Heart left ventricle (tissue), 16 donors: ENCODE measurements at places on chromosomes 5 and 9. TPM values are rescaled to one million over a fixed set of nuclear protein-coding genes. Genes with fewer than 3 reads are reported as not detected.

- DNase-seq = no peak
Measured at GRCh38 chr5:138275379-138275782, 960 bp upstream of the GFRA3 start.

FCN2 gene
- 0.22 TPM for polyA plus RNA-seq

DNA sequence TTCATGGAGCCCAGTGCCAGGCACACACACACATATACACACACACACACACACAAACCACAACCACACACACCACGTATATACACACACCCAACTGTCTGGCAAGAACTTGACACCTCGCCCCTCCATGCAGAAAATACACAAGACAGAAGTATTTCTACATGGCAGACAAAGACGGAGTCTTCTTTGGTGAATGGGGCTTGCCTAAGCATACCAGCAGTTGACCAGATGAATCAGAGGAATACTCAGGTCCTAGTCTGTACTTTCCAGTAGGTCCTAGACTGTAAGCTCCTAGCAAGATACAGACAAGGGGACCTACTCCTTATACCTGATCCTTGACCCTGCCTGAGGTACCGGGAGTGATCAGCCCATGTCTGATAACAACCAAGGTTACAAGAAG, 60.1 kb downstream of the SIL1 start:
- DNase-seq = no peak

GRCh38 chr5:147509710-147510651, at the start of gene DPYSL3:
Gene DPYSL3, minus strand, starts transcription at chr5:147510068. Its CDS starts 210 bp downstream, at chr5:147509858.
- DNase-seq = peak; percentile 83

ST8SIA4 gene
- polyA plus RNA-seq = 1.1 TPM

- DNase-seq = peak; percentile 23
Measured at GRCh38 chr9:121780177-121781040, 129.0 kb downstream of the DAB2IP start.

DNA sequence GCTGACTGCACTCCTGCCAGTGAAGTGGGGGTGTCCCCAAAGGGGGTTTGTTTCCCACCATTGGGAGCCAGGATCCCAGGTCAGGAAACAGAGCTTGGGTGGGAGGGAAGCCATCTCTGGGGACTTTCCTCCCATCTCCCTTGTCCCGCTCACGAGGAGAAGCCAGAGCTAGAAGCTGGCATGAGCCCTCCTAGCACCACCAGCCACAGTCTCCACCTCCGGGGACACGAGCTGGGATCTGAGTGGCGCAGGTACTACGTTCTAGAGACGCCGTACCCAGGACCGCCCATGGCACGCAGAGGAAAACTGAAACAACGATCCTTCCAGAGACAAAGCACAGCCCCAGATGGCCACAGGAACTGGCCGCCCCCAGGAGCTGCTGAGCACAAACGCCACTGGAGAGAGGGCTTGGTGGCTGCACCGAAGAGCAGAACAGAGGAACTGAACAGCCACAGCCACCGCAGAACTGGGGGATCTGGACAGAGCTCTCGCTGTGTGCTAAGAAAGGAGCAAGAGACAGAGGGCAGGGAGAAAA, 29.8 kb downstream of the ADAMTS2 start:
- DNase-seq = peak; percentile 42

DNA sequence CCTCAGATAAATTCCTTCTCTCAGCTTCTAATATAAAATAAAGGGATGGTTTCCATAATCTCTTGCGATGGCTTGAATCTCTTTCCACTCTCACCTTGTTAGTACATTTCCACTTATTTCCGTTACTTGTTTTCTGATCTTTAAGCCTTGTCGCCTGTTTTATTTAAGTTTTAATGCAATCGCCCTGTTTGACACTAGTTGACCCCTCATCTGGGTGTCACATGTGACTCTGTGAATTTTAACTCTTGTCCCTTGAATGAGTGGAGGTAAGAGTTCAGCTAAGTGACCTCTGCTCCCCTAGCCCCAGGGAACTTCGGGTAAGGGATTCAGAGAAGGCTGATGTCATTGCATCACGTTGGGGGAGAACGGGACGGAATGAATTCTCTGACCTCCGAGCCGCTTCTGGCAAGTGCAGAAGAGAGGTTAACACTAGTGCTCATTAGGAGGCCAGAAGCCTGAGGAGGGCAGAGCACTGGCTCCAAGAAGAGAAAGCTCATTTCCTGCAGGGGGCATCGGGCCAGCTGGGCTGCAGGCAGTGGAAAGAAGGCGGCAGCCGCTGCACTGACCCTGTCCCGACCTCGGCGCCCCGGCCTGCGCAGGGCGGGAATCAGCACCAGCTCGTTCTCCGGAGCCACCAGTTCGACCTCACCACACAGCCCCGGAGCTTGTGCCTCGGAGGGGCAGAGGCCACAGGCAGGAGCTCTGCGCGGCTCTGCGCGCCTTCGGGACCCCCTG, 569 bp downstream of the HINT2 start:
- DNase-seq = peak; percentile 83

FAM169A gene
- polyA plus RNA-seq = 1.1 TPM

SLC31A2 gene
- 17.8 TPM for polyA plus RNA-seq

SLC25A2 gene
- polyA plus RNA-seq = not detected

DNA sequence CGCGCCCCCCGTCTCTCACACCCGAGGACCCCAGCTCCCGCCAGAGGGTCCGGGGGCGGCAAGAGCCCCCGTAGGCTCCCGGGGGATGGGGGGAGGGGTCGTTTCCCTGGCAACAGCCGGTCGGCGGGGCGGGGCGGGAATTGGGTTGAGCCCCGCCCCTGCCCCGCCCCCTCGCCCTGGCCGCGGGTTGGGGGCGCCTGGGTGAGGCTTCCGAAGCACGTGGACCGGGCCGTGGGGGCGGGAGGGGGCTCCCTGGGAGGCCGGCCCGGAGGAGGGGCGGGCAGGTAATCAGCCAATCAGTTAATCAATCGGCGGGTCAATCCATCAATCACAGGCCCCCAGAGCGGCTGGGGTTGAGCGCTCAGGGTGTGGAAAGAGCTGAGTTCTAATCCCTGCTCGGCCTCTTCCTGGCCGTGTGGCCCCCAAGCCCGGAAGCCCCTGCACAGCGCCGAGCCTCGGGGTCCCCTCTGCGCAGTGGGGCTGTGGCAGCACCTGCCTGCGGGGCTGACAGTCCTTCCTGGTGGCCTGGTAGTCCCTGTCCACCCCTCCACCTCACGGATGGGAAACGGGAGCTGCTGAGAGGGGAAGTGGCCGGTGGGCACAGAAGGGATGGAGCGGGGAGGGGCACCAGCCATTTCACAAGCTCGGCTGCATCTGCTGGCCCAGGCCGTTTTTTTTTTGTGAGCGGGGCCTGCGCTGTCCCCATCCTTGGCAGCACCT, 174.2 kb upstream of the IER5L start:
- DNase-seq = no peak

DNA sequence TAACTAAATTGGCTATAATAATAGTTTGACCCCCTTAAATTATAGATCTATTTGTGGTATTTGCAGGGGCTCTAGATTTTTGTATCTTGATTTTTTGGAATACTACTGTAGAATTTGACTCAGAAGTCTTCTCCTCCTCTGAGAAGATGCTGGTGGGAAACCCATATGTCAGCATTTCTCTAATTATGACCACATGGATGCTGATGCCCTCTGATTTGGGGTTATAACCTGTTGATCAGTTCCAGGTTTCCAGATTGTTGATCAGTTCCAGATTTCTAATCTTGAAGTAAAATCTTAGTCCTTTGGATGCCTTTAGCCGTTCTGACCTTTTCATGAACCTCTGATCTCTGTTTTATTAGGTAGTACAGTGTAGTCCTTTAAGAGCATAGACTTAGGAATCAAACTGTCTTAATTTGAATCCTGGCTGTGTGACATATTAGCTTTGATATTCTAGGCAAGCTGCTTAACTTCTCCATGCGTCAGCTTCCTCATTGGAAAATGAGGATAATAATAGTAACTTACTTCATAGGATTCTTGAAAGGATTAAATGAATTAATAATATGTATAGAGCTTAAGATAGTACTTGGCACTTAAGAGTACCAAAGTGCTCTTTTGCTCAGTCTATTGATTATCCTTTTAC, 8.1 kb downstream of the FSD1L start:
- DNase-seq = no peak

DNA sequence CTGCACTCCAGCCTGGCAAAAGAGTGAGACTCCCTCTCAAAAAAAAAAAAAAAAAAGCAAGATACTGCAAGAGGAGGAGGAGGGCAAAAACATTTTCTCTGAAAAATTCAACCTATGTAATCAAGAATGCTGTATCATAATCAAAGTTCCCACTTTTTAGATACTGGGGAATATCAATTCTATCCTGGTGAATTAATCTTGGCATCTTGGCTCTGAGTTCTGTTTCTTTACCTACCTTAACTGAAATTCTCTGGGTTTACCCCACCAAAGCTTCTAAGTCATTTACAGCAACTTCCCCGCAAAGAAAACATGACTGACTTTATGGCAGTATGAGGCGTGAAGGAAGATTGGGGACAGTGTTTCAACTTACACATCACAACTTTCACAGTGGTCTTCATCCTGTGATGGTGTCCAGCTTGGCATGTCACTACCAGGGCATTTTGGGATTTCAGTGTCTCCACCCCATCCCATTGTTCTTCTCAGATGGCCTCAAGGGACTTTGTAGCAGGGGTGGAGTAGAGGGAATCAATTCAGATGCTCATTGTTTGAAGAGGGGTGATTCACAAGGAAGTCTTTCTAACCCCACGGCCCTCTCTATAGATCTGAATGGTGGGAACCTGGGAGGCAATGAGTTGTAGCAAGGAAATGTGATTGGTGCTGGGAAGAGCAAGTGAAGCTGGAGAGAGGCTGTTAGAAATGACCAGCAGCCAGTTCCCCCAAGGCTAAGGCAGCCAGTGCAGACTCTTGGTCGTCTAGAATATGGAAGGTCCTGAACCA, 130.5 kb downstream of the SCAMP1 start:
- DNase-seq = no peak

AGXT2 gene
- not detected for polyA plus RNA-seq
